NCI-H2029 treated with DMSO at 0.1 percent for 48 hours (cell line): ENCODE measurements at places on chromosomes 13 and 19.
A peak's percentile ranks its signal among the peaks of the same experiment; 100 is the strongest.

DNA sequence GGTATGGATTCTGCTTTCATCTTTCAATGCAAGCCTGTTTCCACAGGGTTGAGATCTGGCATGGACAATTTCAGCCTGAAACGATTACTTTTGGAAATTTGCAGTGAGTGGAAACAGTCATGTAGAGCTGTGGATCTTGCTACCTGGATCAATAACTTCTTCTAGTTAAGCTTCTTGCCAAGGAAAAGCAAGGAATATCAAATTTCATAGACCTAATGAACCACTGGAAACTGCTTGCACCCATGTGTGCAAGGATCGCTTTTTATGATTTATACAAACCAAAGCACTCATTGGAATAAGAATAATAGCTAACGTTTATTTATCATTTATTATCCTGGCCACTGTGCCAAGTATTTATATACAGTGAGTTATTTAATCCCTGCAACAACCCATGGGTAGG, 392.8 kb downstream of the KCNRG start:
- DNase-seq, result no peak

- DNase-seq, result no peak
These were observed 1.2 kb downstream of the MED26 start for GRCh38 chr19:16626796-16627192.

DNA sequence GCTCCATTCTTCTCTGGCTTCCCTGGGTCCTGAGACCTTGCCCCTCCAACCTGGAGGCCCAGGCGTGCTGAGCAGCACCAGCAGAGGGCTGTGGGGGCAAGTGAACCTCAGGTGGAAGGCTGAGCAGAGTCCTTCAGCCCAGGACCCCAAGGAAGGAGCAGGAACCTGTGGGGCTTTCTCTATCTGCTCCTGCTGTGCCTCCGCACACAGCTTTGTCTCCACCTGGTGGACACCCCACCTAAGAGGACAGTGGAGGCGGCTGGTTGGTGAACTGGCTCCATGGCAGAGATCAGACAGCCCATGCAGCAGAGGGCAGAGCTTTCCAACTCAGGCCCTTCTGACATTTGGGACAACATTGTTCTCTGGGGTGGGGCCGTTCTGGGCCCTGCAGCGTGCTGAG, 19.7 kb downstream of the ZFR2 start:
- no peak for DNase-seq

DNA sequence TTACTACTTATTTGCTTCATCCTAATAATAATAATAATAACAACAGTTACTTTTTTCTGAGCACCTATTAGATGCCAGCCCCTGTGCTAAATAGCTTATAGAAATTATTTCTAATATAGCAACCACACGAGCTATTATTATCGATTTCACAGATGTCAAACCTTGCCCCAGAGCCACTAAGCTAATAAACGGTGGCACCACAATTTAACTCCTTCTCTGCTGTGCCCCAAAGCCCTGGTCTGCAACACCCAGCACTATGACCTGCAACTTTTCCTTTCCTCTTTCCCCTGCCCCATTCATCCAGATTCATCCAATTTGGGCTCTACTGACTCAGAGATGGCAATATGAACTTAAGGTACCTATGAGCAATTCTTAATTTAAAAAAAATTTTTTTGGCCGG, 6.4 kb downstream of the RFX2 start:
- no peak for DNase-seq

- no peak for DNase-seq
These were observed 335.6 kb downstream of the RBM26 start for GRCh38 chr13:79070343-79070974.

- DNase-seq, result no peak
These were observed 190.6 kb upstream of the NBEA start for GRCh38 chr13:34751492-34751891.

GRCh38 chr13:107130566-107130965, 562.6 kb upstream of the ARGLU1 start:
- DNase-seq, result no peak

DNA sequence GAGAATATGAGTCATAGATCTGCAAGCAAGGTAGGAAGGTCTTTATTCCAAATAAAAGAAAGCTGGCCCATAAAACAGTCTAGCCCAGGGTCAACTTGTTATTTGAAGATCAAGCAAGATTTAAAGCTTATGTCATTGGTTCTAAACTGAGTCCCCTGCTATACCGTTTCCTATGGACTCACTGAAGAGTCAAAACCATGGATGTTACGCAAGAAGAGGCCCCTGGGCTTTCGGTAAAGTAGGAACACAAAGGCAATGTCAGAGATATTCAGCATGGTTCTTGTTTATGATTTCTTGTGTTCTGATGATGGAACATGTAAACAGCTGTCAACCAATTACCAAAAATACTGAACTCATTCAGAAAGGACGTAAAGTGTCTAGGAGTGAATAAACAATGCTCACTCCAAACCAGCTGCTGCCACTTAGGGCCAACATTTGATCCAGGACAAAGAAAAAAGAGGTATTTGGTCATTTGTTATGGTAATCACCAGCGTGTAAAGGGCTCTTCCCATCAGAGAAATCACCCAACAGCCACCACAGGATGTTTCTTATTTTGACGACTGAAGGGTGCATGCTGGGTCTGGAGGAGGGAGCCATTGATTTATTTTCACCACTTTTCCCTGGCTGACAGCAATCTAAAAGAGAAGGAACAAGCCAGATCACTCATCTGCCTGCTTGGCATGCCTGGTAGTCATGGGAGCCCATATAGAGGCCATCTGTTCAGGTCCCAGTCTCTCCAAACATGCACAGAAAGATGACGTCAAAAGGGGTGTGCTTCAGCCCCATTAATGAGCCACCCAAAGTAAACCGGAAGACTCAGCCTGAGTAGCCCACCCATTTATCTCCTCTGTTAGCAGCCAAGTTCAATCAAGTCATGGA, 68.3 kb downstream of the FGF14 start:
- DNase-seq, result no peak

GRCh38 chr19:18029617-18030338, 21.8 kb downstream of the ARRDC2 start:
- peak; percentile 93 for DNase-seq

DNA sequence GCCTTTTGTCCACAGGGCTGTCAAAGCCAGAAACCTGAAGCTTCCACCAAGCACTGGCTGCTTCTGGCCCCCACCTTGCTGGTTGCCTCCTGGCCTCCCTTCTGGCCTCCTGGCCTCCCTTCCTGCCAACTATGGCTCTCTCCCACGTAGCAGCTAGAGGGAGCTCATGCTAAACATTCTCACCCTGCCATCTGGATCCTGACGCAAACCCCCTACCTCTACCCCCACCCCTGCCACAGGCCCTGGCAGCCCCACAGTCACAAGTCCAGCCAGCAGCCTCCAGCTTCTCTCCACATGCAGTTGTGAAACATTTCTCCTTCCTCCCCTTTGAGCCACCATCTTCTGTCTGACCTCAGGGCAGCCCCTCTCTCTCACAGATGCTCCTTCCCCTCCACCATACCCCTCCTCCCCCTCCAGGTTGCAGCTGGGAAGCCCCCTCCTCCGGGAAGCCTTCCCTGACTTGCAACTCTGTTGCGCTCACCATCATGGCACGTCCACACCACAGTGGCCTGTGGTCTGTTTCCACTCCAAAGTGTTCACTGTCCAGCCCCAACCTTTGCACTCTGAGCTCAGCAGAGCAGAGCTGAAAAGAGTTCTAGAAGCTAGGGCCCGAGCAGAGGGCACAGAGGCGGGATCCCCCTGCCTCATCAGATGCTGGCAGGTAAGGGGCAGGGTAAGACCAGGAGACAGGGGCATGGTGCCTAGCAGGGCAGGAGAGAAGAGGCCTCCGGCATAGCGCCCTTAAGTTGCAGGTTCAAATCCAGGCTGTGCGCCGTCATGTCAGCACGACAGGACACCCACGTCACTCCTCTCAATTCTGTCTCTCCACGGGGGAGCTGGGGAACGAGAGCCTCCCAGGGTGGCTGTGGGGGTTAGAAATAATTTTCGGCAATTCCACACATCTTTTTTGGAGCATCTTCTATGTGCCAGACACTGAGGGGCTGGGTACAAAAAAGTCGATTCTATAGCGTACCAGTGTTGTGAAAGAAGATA, 7.3 kb downstream of the ADGRL1 start:
- no peak for DNase-seq

DNA sequence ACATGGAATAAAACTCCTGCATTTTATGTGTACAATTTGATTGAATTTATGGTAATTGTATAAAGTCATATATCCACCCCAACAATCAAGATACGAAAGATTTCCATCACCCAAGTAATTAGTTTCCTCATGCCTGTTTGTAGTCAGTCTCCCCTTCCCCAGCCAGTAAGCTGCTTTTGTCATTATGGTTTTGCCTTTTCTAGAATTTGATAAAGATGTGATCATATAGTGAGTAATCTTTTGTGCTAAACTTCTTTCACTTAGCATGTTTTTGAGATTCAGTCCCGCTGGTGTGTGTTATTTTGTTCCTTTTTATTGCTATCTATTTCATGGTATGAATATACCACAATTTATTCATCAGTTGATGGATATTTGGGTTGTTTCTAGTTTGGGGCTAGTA, 16.0 kb downstream of the ITM2B start:
- DNase-seq, result no peak

- no peak for DNase-seq
These were observed 33.3 kb downstream of the UFM1 start for GRCh38 chr13:38382946-38383345.

- no peak for DNase-seq
These were observed 92.0 kb upstream of the WASF3 start for GRCh38 chr13:26465514-26465913.

GRCh38 chr19:8899356-8899755, 67.2 kb downstream of the MBD3L1 start:
- DNase-seq, result no peak

GRCh38 chr19:51398096-51398704, 7.8 kb upstream of the C19orf84 start:
- DNase-seq, result no peak

GRCh38 chr19:38213911-38214625, 10.0 kb downstream of the DPF1 start:
- no peak for DNase-seq

DNA sequence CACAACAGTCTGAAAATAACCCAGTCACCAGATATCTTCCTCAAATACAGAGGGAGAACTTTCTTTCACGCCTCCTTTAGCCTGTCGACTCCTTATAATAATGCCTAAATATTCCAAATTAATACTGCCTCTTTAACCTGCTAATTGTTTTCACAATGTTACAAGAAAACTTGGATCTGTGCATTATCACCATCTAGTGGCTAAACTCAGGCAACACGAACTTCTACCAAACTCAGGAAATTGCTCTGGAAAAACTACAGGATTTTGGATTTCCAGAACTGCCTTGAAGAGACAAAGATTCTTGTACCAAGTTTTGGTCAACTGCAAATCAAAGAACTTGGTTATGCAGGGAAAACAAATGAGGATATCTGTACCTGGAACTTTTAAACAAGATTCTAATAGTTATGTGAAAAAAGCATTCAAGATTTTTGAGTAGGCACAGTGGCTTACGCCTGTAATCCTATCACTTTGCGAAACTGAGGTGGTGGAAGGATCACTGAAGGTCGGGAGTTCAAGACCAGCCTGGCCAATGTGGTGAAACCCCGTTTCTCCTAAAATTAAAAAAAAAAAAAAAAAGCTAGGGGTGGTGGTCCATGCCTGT, 10.8 kb downstream of the CLN5 start:
- no peak for DNase-seq

DNA sequence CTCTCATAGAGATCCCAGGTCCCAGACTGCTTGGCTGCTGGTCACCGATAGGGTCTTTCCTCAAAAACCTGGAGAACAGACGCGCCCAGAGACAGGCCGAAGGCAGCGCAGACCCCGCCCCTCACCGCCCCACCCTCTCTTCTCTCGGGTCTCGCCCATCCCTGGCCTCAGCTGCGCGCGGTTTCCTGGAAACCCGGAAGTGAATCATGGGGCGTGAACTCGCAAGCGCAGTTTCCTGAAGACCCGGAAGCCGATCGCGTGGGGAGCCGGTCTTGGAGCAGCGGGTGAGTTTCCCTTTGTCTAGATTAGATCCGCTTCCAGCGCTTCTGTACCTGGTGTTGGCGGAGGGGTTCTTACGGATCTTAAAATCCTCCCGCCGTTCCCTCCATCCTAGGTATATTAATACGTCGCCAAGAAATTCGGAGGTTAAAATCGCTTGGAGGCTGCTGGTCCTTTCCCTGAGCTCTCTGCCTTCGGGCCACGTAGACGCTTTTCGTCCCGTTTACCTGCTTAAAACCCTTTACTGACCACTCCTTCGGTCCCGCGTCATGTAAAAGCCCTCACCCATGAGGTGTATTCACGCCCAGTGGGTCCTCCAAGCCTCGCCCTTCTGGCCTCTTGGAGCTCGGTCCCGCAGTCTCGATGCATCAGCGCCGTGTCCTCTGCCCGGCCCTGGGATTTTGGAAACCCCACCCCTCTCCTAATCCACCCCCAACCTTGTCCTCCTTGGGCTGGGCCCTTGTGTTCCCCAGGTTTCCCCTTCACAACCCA, at the start of gene ZNF578:
TSS of gene ZNF578 (plus strand) at position 230 of the 771 bp plus-strand sequence. CDS start 48,293 bp downstream, outside the sequence.
- no peak for DNase-seq

GRCh38 chr13:110492679-110493593, 68.6 kb downstream of the RAB20 start:
- DNase-seq, result no peak

GRCh38 chr19:13229246-13229645, 79.0 kb downstream of the IER2 start:
- DNase-seq, result no peak

- peak; percentile 80 for DNase-seq
These were observed 43.0 kb downstream of the CEP89 start for GRCh38 chr19:32928806-32929205.

DNA sequence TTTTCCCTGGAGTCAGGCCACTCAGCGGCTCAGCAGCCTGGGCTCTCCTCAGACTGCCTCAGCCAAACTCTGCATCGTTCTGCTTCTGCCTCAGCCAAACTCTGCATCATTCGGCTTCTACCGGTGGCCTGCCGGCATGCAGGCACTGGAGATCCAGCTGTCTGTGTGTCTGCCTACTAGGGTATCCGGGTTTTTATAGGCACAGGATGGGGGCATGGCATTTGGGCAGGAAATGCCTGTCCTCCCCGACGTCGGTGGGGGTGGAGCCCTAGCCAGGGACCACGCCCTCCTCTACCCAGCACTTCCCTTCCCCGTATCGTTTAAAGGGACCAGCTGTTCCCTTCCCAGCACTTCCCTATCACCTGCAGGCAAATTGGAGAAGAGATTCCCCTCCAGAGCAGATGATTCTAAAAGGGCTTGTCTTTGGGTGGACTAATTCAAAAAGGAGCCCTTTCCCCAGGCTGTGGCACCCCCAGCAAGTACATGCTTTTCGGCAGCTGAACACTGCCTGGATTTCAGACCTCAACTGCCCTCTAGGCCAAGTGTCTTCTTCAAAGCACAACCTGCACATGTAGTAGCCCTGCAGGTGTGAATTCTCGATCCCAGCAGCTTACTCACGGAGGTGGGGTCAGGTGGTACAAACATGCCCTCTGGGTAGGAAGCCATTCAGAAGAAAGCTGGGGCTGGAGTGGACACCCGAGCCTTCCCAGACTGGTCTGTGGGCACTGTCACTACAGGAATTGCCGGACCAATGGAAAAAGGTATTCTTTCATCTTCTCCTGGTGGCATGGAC, 25.4 kb upstream of the GPR12 start:
- no peak for DNase-seq

GRCh38 chr19:35249848-35250711, 1.3 kb downstream of the LSR start:
- DNase-seq, result peak; percentile 53

- DNase-seq, result peak; percentile 81
These were observed 36.1 kb downstream of the ACTN4 start for GRCh38 chr19:38683393-38684077.

GRCh38 chr13:21949818-21950429, 279.1 kb downstream of the FGF9 start:
- DNase-seq, result peak; percentile 42

- DNase-seq, result no peak
These were observed 56.2 kb upstream of the C13orf46 start for GRCh38 chr13:114029866-114030625.
